ENCODE measurements at places on chromosomes 16 and 17. TPM values are rescaled to one million over a fixed set of nuclear protein-coding genes. Genes with fewer than 3 reads are reported as not detected.

GRCh38 chr16:10036956-10037355, 145.3 kb downstream of the GRIN2A start:
- DNase-seq = no peak

- no peak for DNase-seq
These were observed 214.6 kb downstream of the MSI2 start for GRCh38 chr17:57470906-57471305.

DNA sequence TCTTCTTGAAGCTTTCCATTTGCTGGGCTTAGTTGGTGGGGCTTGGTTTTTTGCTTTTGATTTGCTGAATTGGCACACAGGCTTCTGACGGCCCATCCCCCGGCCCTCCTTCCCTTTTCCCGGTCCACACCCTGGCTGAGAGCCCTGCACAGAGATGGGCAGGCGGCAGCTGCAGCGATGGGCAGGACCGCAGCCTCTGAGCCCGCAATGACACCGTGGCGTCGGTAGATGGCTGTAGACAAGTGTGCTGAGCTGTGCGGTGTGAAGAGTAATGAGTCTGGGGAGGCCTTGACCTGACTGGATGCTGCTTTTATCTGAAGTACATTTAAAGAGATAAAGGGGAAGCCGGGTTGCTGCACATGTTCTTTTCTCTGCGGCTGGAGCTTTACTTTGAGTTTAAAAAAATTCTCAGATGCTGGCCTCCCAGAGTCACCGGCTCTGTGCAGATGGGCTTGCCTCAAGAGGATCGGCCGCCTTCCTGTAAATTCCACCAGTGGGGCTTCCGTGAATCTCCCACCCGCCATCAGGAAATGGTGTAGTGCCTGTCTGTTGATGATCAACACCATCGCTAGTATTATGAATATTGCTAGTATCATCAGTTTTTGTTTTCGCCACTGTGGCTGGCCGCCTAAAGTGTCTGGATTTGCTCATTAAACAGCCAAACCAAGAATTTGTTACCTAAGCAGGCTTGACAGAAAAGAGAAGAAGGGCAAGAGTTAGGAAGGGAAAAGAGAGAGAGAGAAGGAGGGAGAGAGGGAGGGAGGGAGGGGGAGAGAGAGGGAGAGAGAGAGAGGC, 245.6 kb upstream of the RBFOX1 start:
- DNase-seq = no peak

GRCh38 chr16:78100112-78100467, 636 bp downstream of the WWOX start:
- no peak for DNase-seq

DNA sequence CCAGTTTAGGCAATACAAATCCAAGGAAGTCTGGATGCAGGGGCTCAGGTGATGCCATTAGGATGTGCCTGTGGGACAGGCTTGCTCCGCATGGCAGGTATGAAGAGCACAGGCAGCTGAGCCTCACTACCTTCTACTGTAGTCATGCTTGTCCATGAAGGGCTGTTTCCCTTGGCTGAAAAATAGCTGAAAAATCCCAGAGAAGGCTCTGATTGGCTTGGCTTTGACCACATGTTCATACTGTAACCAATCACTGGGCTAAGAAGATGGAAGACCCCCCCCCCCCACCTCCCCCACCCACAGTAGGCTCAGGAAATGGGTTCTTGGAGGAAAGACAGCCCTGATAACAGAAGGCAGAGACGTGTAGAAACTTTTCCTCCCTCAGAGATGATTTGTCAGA, 66.5 kb upstream of the LGALS9 start:
- DNase-seq = no peak

GRCh38 chr16:86088287-86088686, 189.3 kb downstream of the IRF8 start:
- DNase-seq = no peak

Gene SEC14L1
- total RNA-seq = 143 TPM
